ENCODE measurements at places on chromosomes 2 and 18.

DNA sequence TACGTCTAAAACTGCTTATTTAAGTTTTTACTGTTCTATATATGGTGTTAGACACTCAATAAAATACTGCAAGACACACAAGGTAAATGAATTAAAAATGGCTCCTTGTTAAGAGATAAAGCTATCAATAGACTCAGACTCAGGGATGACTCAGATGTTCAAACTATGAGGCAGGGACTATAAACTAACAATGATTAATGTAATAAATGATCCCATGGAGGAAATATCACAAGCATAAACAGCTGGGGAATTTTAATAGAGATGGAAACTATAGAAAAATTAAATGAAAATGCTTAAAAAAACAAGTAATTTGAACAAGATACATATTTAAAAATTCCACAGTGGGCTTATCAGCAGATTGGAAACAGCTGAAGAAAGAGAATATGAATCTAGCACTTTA, 650.8 kb downstream of the DCDC2C start:
- no peak for DNase-seq

DNA sequence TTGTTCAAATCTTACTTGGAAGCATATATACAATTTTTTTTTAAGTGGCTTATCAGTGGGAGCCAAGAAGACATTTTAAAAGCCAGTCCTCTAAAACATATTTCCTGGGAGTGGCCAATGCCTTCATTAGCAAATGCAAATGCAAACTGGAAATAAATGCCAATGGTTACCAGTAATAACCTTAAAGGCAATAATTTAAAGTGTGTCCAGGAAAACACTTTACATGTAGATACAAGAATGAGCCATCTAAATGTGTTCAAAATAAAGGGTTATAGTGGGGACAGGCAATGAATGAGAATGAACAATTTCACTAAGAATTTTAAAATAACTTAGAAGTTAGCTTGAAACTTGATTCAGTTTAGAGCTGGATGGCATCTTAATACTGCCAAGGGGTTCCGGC, 64.2 kb downstream of the FARSB start:
- no peak for DNase-seq

GRCh38 chr2:193549661-193550060, 1354.9 kb upstream of the TMEFF2 start:
- DNase-seq, result no peak

- no peak for DNase-seq
Observed at GRCh38 chr2:11248-11941, 34.9 kb downstream of the FAM110C start.

DNA sequence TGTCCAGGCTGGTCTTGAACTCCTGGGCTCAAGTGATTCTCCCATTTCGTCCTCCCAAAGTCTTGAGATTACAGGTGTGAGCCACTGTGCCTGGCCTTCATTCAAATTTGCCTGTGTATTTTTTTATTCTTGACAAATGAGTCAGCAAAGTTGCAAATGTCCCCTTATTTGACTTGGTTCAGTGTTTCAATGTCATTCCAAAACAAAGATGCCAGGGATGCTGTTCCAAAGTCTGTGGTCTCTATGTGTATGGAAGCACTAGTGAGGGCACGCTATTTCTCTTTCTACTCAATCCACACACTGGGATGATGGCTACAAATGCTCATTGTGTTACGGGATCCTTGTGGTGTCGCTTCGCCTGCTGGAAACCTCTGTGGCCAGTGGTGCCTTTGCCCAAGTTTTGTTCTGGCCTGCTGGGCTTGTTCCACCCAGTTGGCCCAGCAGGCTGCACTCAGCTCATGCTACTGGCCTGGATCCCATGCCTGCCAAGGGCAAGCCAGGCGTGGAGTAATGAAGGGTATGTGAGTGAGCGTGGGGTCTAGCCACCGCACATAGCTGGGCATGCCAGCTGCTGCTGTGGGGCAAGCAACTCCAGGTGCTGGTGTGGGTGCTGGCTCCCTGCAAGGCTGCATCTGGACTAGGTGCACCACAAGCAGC, 35.6 kb downstream of the FBXO48 start:
- no peak for DNase-seq

Data from hippocampal formation (tissue), 2 donors.